ENCODE measurements at places on chromosomes 4 and X.

GRCh38 chrX:102832661-102833060 lies 104.4 kb upstream of the RAB40AL start:
- DNase-seq, result no peak

DNA sequence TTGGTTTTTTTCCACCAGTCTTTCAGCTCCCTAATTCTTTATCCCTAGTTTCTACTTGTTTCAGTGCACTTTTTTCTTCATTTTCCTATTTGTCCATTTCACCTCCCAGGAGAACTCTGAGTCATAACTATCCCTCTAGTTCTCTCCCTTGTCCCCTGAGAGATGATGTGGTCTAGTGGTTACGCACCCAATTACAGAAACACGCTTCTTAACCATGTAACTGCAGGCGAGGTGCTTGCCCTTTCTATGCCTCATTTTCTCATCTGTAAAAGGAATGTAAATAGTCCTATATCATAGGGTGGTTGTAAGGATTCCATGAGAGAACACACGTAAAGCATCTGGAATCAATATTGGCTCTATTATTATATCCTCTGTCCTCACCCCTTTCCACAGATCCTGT lies 8.8 kb upstream of the GRPR start:
- no peak for DNase-seq

DNA sequence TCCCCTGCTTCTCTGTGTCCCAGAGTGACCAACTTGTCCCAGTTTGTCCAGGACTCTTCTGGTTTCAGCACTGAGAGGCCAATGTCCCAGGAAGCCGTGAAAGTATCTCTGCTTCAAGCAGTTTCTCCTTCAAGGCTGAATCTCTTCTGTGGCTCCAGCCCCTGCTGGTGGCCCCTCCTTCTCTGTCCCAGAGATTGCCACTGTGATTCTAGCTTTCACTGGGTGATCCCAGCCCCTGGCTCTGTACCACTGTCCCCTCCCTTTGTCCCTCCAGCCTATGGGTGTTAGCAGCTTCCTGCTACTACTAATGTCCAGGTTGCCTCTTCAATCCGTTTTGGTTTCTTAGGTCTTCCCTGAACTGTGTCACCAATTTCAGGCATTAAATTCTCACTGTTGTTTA lies 70.5 kb downstream of the SOX3 start:
- no peak for DNase-seq

DNA sequence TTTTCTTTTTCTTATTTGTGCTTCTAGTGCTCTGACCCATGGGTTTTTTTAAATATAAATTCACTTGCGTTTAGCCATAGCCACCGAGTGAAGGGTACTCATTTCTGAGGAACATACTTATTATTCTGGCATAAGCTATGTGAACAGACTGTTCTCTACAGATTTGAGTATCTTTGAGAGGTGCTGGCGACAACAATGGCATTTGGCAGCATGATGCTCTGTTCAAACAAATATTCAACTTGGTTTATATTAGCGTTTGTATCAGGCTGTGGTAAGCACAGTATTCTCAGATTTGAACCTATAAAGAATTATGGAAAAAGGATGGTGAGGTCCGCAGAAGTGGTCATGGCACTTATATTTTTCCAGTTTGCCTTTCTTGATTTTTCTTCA lies 108.7 kb upstream of the LIMCH1 start:
- no peak for DNase-seq

- DNase-seq, result no peak
These were observed 4.8 kb downstream of the ADD1 start for GRCh38 chr4:2848449-2848848.

DNA sequence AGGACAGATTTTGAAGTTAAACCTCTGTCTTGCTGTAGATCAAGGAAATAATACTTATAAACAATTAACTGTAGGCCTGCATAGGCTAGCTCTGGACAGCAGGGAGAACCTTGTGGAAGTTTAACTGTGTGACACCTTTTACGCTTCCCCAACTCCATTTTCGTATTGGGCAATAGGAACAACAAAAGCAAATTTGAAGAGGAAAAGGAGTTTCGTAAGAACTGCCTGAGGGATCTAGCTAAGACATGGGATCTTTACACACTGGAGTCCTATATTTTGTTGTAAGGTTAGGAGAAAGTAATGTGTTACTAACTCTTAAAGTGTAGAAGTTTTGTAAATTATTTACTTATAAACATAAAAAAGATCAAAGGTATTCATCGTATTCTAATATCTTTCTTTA lies 324.9 kb upstream of the CASK start:
- DNase-seq, result no peak
